ENCODE measurements at places on chromosomes 2 and 18. TPM values are rescaled to one million over a fixed set of nuclear protein-coding genes. Genes with fewer than 3 reads are reported as not detected.

Gene C18orf54
- total RNA-seq: 1.0 TPM

Gene TANC1
- total RNA-seq: 28.1 TPM

Gene UGGT1
- total RNA-seq: 67.5 TPM

Gene ERMN
- total RNA-seq: not detected

Gene BCL11A
- 16.7 TPM for total RNA-seq

DNA sequence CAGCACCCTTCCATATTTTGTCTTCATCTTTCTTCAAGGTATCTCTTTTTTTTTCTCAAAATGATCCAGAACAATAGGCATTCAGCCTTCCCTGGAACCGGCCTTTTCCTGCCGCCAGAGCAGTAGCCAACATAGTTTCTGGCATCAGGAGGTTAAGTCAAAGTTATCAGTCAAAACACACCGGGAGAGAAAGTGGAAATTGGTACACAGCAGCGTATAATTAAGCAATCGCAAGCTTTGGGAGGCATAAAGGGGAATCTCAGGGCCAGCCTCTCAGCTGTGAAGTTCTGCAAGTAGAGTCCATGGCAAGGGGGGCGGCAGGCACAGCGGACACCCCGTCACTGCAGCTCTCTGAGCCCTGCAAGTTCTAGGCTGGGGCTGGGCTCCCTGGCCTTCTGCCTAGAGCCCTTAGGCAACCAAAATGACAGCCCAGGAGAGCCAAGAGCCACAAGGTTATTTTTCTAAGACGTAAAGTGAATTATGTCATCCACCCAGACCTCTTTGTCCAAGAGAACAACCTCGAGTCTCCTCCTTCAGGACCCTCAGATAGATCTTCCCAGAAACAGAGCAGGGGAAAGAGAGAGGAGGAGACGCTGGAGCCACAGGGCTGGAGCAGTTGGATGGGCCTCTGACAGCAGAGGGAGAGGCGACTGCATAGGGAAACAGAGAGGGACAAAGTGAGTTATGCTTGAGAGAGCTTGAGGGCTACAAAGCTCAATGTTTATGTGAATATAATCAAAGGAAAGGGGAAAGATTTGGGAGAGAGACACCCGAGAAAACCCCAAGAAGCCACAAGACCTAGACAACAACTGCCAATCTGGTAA is 114.7 kb downstream of the BCL2L11 start:
- DNase-seq: no peak

GRCh38 chr2:182971820-182972547 is 66.3 kb downstream of the NCKAP1 start:
- DNase-seq: no peak

- peak; percentile 53 for DNase-seq
Observed at GRCh38 chr2:226524381-226524843, 275.2 kb downstream of the IRS1 start.

GRCh38 chr2:17584689-17585088 is 44.2 kb downstream of the VSNL1 start:
- DNase-seq: no peak

DNA sequence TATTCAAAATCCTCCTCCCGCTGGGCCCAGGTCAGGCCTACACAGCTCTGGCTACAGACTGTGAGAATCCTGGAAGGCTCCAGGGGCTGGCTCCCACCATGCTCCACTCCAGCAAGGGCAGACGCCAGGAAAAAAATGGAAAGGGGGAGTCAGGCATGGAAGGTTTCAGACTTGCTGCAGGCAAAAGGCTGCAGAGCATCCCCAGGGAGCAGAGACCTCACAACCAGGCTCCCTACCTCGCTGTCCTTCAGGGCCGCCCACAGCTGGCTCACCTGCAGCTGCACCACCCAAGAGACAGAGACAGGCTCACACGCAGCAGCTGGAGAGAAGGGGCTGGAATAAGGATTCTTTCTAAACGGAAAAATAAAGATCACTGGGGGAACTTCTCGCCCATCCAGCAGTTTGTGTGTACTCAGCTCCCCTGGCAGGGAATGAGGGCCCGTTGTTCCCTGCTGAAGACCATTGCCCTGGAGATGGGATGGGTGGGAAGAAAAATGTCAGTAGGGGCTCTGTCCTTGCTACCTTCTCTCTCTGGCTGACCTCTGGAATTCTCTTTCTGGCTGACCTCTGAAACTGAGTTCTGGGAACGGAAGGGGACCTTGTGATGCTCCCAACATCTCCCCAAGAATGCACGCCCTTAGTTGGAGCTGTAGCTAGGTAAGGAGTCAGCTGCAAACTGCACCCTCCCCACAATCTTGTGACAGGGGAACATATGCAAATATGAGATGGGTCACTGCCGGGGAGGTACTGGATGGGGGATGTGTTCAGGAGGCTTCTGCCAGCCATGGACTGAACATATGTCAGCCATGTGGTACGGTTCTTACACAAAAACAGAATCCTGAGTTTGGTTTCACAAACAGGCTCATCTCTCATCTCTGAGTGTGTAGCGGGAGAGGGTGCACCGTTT is 34.5 kb downstream of the BCL2 start:
- DNase-seq: no peak

GRCh38 chr18:50061876-50062517 is 132.9 kb downstream of the MYO5B start:
- no peak for DNase-seq

GRCh38 chr2:79368116-79368630 is 144.7 kb upstream of the CTNNA2 start:
- no peak for DNase-seq

DNA sequence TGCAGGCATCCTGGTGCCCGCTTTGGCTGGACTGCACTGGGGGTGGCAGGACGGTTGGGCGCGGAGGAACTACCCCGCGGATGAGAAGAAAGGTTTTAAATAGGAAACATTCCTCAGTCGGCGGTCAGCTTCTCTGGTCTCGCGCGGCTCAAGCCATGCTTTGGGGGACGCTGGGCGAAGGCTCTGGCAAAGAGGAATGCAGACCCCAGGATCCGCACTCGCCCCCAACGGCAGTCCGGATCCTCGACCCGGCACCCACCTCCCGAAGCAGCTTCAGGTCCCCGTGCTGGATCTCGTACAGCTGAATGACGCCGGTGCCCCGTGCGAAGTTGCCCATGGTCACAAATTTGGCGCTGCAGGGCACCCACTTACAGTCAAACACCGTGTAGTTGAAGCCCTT is 686 bp upstream of the PNO1 start:
- peak; percentile 43 for DNase-seq

GRCh38 chr2:156279446-156280150 is 52.9 kb downstream of the NR4A2 start:
- DNase-seq: no peak

All from adrenal gland (tissue), 19 donors.